ENCODE measurements at places on chromosomes 5 and 9. TPM values are rescaled to one million over a fixed set of nuclear protein-coding genes. Genes with fewer than 3 reads are reported as not detected.

DNA sequence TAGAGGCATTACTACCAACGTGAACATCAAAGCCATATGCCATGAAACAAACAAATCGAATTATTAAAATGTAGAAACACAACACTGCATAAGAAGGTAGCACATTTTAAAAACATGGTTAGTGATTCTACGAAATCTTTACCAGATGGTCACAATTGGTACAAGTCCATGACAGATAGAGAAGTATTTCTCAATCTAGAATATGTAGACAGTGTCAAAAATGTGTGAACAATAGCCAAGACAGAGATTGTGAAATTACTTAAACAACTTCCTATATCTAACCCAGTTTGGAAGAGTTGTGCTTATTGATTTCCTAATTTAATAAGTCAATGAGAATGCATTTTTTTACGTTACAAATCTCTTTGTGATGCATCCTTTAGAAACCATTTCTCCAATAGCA lies 1121.6 kb downstream of the MAT2B start:
- no peak for DNase-seq

GRCh38 chr5:116484645-116485044 lies 90.0 kb downstream of the SEMA6A start:
- DNase-seq = no peak

DNA sequence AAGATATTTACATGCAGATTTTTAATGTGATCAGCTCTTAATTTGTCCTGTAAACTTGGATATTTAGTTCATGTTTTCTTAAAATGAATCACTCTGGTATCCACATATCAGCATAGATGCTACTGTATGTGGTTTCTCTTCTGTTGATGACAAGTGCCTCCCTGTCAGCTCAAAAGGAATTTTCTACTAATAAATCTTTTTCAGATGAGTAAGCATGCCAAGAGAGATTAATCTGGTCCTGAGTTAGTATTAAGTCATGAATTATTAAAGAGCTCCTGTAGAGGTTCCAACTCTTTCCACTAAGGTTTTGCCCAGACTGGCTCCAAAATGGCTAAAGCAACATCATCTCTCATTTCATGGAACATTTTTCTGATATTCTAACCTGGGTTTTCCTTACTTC lies 129.2 kb downstream of the GOLPH3 start:
- no peak for DNase-seq

- no peak for DNase-seq
Observed at GRCh38 chr5:172802567-172803176, 31.4 kb upstream of the ERGIC1 start.

C5orf58 gene
- not detected for total RNA-seq

CDKN2A gene
- 0.94 TPM for total RNA-seq

DNA sequence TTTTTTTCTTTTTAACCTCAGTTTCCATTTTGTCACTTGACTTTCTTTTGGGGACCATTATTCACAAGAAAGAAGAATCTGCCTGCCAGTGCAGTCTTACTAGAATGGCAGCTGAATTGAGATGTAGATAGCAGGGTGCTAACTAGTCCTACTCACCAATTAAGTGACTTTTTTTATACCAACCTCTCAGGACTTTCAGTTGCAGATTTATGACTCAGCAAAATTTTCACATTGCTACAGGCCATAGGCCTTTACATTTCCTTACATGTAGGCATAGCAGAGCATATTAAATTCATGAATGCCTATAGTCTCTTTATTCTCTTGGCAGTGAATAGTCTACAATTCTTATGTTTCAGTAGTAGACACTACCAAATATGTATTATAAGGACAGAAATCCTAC lies 54.0 kb upstream of the FKTN start:
- no peak for DNase-seq

DNA sequence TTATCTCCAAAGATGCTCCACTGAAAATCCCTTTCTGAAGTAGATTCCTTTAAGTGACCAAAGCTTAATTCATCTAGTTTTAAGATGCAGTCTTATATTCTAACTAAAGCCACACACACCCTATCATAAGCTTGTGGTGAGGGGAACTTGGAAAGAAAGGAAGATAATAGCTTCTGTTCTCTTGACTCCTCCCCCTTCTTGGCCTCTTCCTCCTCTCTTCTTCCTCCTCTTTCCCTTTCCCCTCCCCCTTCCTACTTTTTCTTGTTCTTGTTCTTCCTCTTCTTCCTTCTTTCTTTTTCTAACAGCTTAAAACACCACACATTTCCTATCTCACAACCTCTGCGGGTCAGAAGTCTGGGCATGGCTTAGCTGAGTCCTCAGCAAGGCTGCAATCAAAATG lies 23.5 kb downstream of the IL7R start:
- DNase-seq = no peak

- no peak for DNase-seq
Observed at GRCh38 chr9:20395651-20396050, 226.6 kb downstream of the MLLT3 start.

- peak; percentile 0 for DNase-seq
Observed at GRCh38 chr9:134320868-134321471, 5.3 kb upstream of the RXRA start.

GDA gene
- total RNA-seq = not detected

GFI1B gene
- 0.39 TPM for total RNA-seq

LCN15 gene
- not detected for total RNA-seq

ZNF354B gene
- 34.3 TPM for total RNA-seq

ZFP37 gene
- 2.6 TPM for total RNA-seq

- no peak for DNase-seq
Observed at GRCh38 chr5:135460246-135461033, 8.3 kb upstream of the TIFAB start.

CTSV gene
- not detected for total RNA-seq

DNA sequence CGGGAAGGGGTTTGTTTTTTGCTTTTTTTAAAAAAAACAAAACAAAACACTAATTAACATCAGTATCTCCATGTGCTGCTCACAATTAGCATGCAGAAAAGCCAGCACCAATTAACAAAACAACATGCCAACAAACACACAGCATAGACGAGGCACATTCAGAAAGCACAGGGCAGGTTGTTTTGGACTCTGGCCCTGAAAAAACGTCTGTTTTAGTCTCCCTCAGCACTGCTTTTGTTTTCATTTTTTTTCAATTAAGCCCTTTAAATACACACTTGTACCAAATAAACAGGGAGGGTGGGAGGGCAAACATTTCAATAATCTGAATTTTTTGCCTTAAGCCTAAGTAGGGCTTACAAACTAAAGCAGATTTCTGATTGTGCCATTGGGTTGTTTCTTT lies 309.6 kb downstream of the DTWD2 start:
- DNase-seq = no peak

SPARC gene
- total RNA-seq = not detected

GRCh38 chr9:36729906-36730305 lies 157.2 kb downstream of the MELK start:
- no peak for DNase-seq

FOCAD gene
- 16.0 TPM for total RNA-seq

ENTREP1 gene
- total RNA-seq = not detected

DNA sequence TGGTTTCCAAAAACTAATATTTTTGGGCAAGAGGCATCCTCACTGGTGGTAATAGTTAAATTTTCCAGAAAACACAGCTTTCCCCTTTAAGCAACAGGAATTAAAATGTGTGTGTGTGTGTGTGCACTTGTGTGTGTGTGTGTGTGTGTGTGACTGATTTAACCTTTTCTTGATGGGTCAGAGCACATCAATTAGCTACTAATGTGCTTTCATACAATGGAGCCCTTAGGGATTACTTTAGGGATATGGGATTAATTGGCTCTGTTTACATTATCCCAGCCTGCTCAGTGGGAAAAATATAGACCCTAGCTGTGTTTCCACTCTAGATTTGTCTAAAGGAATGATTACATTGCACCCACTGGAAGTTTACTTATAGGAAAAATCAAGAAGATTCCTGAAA lies 6.5 kb downstream of the PLCXD3 start:
- no peak for DNase-seq

DNA sequence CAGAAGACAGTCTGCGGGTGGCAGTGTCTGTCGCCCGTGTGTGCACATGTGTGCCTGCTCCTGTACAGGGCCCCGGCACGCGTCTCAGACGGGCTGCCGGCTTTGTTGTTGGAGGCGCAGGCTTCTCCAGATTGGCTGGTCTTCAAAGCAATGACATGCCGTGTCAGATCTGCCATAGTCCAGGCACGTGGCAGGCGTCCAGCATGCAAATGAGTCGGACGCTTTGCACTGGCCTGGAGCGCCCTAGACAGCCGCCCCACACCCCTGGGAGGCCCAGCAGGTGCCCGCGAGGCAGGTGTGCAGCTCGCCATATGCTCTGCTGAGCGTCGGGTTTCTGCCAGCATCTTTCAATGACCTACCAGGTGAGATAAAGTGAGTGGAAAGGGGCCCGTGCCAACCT lies 71.5 kb downstream of the GADD45G start:
- DNase-seq = no peak

DNA sequence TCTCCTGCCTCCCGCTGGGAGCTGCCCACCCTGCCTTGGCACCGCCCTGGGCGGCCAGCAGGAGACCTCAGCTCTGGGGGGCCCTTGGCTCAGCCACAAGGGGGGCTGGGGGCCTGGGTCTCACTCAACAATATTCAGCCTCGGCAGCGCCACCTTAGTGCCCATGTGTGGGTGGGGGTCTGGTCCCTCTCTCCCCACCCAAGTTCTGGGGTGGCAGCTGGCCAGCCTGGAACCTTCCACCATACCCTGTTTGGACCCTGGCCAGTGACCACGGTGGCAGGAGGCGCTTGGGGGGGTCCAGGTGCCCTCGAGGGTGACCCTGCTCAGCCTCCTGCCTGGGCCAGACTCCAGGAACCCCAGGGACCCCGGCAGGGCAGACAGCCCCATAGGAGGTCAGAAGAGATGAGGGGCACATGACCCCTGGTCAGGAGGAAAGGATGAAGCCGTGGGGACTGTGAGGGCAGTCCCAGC lies 22.2 kb downstream of the NKD2 start:
- peak; percentile 43 for DNase-seq

C5orf46 gene
- total RNA-seq = not detected

DNA sequence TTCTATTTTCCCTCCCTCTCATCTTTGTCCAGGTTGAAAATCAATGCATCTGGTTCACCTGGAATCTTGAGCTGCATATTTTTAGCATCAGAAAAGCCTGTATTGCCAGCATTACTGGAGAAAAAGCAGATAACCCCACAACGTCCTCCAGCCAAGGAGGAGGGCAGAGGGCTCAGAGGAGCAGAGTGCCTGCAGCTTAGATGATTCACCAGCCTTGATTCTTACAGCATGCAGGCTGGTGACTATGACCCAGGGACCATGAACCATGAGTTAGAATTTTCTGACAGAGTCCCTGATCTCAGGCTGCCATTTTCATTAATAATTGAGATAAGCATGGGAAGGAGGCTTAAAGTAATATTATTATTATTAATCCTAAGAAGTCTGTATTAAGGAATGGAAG lies 278.2 kb downstream of the BRINP1 start:
- DNase-seq = no peak

GRCh38 chr9:81893929-81894328 lies 34.3 kb upstream of the SPATA31D4 start:
- DNase-seq = no peak

- no peak for DNase-seq
Observed at GRCh38 chr9:27924502-27924901, 351.2 kb upstream of the C9orf72 start.

GRCh38 chr5:83428126-83428525 lies 43.4 kb upstream of the VCAN start:
- no peak for DNase-seq

Measured in naive thymus-derived CD8-positive, alpha-beta T cell (primary cell).